ENCODE measurements at places on chromosomes 7 and 10. TPM values are rescaled to one million over a fixed set of nuclear protein-coding genes. Genes with fewer than 3 reads are reported as not detected.

Gene AGMO
- total RNA-seq = under 0.01 TPM

Gene ARHGAP12
- 53.7 TPM for total RNA-seq

Gene GDF2
- total RNA-seq = not detected

Gene ERVW-1
- total RNA-seq = not detected

Gene GFRA1
- total RNA-seq = 0.46 TPM

Gene CPA2
- not detected for total RNA-seq

Gene GPR85
- 2.6 TPM for total RNA-seq

Gene NUTM2B
- total RNA-seq = under 0.01 TPM

Gene ABCB1
- total RNA-seq = 0.05 TPM

Gene MEIG1
- total RNA-seq = not detected

Gene AOAH
- total RNA-seq = not detected

Gene PILRA
- 0.89 TPM for total RNA-seq

Gene CREM
- 25.4 TPM for total RNA-seq

Gene VENTX
- total RNA-seq = not detected

Gene HEPACAM2
- not detected for total RNA-seq

Gene PI4K2A
- 25.5 TPM for total RNA-seq

Gene NPTX2
- total RNA-seq = 1.5 TPM

Data from smooth muscle cell of the umbilical artery (primary cell).